ENCODE measurements at places on chromosomes 6 and 20.

DNA sequence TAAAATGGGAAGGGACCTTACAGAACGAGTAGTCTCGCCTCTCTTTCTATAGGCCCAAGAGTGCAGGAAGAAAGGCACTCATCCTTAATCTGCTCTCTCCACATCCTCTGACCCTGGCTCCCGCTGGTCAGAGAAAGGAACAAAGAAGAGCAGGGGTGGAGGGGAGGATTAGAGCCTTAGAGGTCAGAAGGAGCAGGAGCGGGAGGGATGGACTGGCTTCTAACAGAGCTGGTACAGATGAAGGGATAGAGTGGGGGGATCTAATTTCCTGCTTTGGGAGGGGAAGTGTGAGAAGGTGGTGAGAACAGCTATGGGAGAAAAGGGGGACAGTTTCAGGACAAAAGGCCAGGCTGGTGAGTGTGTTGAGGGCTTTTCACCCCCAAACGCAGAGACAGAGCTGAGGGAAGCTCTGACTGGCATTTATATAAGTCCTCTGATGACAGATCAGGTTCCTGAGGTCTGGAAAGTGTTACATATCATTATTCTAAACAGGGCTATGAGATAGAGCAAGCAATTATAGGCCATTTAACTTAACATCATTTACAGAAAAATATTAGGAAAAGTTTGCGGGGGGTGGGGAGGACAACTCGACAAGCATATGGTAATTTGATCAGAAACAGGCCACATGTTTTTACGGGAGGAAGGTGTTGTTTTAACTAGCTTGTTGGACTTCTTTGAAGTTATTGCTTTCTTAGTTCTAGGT, 111.1 kb downstream of the FOXC1 start:
- DNase-seq: no peak

DNA sequence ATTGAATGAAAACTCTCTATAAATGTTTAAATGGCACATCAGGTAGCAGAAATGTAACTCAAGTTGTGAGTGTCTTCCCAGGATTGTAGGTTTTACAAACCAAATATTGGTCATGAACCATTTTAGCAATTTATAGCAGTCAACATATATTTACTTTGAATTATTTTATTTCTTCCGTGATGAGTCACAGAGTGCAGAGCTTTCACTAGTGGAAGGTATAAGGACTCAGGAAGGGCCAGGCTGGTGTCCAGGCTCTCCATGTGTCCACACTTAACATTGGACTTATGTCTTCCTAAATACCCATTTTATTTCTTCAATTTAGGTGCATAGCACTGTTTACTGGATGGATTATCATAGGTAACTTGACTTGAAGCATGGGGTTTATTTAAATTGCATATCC, 120.9 kb downstream of the OLIG3 start:
- no peak for DNase-seq

GRCh38 chr6:127180426-127180825, 62.0 kb downstream of the RSPO3 start:
- no peak for DNase-seq

- no peak for DNase-seq
Measured at GRCh38 chr20:45607810-45608209, 21.7 kb upstream of the WFDC10A start.

DNA sequence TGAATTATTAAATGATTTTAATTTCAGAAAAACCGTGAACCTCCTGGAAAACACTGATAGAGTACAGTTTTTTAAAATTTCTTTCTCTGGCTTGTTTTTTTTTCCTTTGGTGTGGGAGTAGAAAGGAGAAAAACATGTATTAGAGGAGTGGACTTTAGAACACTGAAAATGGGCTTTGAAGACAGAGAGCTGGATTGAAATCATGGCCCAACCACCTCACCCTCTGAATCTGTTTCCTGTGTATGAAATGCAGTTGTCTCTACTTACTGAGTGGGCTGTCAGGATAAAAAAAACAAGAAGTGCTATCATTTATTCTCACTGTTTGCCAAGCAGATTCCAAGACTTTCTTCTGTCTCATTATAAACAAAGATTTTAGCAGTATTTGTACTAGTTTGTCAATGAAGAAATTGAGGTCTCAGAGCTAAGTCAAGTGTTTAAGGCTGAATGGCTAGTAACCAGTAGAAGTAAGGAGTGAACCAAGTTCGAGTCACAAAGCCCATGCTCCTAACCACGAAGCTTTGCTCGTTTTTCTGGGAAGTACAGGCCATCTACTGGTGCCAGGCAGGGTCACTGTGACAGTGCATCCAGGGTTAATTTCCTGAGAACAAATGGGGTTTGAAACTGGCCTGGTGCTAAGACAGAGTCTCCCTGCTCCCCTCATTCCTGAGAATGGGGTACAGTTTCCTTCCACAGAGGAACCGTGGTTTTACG, 256.4 kb downstream of the TMEM242 start:
- DNase-seq: no peak

DNA sequence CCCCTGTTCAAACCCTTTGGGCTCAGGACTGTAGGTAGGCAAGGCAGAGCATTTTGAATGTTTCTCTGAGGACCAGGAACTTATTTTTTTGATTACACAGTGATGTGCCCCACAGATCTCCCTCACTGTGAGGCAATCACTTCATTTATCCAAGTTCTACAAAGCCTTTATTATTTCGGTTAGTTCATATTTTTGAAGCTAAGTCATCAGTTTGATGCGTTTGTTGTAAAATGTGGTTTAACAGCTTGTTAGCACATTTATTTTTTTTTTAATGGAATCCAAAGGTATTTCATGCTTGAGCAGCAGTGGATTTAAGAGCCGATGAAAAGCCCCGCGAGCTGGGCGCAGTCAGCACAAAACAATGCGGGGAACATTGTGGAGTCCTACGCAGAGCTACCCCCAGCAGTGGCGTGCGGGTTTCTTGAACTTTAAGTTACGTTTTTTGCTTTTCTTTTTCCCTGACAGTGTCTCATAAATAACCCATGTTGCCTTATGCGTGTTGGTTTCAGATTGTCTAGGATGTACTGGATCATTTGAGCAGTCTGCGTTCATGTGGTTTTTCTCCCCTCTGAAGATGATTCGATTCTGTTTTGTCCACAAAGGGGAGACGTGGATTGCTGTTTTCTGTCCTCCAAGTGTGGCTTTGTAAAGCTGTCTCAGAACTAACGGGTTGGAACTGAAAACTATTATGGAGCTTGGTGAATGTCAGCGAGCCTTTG, 233.6 kb upstream of the BMP2 start:
- DNase-seq: peak; percentile 67

DNA sequence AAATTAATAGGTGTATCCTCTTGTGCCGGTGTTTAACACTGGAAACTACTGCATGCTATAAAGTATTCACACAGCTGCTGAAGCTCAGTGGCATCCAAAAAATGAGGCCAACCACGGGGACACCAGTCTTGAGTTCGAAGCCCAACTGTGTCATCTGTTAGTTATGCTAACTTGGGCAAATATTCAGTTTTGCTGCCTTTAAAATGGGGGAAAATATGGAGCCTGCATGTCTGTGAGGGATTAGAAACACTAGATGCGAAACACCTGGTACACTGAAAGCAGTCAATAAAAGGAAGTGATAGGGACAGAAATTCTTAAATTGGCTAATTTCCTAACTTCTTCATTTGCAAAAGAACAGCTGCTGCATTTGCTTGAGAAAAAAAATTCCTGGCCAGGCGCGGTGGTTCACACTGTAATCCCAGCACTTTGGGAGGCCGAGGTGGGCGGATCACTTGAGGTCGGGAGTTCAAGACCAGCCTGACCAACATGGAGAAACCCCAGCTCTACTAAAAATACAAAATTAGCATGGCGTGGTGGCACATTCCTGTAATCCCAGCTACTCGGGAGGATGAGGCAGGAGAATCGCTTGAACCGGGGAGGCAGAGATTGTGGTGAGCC, 36.6 kb upstream of the MLIP start:
- DNase-seq: no peak

DNA sequence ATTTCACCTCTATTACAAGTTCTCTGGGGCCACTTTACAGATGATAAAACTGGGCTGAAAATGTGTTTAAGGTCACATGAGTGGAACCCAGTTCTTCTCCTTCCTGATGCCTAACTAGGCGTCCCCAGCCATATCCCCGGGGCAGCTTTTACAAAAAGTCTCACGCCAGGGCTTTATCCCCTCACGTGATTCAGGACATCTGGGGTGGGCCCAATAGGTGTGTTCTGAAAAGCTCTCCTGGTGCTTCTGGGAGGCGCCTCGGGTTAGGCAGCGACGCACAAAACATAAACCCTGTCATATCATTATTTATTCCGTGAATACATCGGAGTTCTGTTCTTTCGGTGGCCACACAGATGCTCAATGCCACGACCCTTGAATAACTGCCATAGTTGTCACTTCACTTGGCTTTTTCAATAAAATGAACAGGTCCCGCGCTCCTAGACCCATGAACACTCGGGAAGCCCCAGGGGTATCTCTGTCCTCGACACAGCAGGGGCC, 32.1 kb downstream of the SF3B5 start:
- DNase-seq: no peak

DNA sequence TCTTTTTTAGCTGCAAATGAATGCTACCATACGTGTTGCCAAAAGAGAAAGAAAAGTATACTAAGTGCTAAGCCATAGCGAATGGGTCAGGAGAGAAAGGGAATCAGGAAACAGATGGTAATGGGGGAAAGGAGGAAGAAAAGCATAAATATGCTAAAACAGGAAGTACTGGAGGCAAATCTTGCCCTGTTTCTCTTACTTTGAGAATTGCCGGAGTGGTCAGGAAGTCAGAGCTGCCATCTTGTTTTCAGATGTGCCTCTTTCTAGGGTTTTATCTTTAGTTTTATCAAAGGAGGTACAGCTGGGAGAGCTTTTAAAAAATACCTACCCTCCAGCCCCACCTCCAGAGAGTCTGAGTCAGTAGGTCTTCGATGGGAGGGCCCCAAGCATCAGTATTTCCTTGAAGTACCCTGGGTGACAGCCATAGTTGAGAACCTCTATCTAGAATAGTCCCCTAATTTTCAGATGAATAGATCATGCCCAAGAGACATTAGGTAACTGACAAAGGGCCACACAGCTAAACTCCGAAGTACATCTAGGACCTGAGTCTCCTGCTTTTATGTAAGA, 193.3 kb downstream of the CLIC5 start:
- DNase-seq: no peak

DNA sequence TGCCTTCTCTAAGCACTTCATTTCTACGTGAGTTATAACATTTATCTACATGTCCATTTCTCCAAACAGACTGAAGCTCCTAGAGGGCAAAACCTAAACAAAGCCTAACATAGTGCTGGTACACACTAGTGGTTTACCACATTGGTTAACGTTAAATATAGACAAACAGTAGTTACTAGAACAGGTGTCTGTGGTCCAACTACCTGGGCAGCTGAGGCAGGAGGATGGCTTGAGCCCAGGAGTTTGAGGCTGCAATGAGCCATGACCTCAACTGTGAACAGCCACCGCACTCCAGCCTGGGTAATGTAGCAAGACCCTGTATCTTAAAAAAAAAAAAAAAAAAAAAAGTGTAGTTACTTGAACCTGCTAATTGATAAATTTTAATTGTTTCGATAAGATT, 26.5 kb downstream of the PTPRK start:
- DNase-seq: no peak

- no peak for DNase-seq
Measured at GRCh38 chr6:6565069-6565468, 23.5 kb upstream of the LY86 start.

DNA sequence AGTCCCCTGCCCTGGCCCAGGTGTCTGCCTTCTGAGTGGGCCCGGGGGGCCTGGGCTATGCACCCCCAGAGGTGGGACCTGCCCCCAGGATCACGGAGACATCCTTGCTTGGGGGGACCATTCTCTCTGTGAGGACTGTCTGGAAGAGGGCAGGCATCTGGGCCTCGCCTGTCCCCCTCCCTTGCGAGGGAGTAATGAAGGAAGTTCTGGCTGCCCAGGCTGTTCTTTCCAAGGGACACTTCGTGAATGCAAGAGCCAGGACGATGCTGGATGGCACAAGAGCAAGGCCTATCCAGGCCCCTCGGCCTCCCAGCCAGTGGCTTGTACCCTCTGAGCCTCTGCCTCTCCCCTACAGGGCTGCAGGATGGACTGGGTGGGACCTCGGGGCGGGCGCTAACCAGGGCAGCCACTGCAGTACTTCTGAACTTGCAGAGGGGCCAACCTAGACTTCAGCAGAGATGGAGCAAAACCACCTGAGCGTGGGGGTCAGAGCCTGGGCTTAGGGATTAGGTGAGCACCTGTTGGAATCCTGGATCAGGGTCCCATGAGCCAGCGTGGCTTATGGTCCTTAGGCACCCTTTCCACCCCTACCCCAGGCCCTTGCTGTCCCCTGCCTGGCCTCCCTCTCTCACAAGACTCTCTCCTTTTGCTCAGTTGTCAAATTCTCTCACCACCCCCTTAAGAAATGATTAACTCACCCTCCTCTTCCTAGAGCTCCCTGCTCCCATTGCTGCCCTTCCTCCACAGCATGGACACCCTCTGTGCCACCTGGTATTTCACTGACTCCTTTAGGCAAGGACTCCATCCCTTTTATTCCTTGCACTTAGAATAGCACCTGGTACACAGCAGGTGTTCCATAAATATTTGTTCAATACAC, 53.2 kb downstream of the CTCFL start:
- DNase-seq: no peak

- no peak for DNase-seq
Measured at GRCh38 chr6:87747646-87748045, 45.6 kb upstream of the AKIRIN2 start.

GRCh38 chr6:145427232-145427631, 308.1 kb downstream of the EPM2A start:
- DNase-seq: no peak

DNA sequence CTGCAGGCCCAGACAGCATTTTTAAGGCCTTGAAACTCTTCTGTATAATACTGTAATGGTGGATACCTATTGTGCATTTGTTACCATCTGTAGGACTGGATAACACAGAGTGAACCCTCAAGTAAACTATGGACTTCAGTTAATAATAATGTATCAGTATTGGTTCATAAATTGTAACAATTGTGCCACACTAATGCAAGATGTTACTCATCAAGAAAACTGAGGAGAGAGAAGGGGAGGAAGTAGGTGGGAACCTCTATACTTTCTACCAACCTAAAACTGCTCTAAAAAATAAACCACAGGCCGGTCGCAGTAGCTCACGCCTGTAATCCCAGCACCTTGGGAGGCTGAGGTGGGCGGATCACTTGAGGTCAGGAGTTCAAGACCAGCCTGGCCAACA, 10.8 kb downstream of the MAPK13 start:
- no peak for DNase-seq

DNA sequence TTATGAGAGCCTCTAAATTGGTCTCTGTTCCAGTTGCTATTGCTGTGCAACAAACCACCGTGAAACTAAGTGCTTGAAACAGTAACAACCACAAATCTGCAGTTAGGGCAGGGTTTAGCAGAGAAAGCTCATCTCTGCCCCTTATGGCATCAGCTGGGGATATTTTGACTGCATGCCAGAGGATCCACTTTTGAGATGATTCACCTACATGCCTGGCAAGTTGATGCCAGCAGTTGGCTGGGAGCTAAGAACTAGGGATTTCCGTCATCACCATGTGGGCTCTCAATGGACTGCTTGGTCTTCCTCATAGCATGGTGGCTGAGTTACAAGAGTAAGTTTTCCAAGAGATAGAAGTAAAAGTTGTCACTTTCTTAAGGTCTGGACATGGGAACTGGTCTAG, 35.1 kb downstream of the PLCB4 start:
- DNase-seq: no peak

GRCh38 chr20:4967752-4968477, 33.4 kb downstream of the SLC23A2 start:
- no peak for DNase-seq
